DMS79 (cell line): ENCODE measurements at places on chromosomes 4 and X.

GRCh38 chrX:143570782-143571181 lies 53.5 kb upstream of the SPANXN3 start:
- DNase-seq = no peak

DNA sequence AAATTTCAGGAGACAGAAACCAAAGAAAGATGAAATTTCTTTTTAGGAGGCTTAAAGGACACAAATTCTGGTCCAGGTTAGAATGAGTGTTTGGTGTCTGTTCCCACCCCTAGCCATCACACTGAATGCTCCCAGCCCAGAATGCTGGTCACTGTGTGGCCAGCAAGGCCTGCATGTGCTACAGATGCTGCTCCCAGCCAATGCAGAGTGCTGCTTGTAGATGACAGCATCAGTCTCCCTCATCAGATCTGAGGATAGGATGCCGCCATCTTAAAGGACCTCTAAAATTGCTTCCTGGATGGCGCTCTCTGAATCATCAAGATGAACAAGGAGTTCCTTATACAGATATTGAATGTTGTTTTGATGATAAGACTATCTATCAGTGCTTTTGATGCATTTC lies 17.9 kb upstream of the UBA6 start:
- DNase-seq = no peak

GRCh38 chr4:110751986-110752385 lies 129.1 kb upstream of the PITX2 start:
- DNase-seq = no peak

DNA sequence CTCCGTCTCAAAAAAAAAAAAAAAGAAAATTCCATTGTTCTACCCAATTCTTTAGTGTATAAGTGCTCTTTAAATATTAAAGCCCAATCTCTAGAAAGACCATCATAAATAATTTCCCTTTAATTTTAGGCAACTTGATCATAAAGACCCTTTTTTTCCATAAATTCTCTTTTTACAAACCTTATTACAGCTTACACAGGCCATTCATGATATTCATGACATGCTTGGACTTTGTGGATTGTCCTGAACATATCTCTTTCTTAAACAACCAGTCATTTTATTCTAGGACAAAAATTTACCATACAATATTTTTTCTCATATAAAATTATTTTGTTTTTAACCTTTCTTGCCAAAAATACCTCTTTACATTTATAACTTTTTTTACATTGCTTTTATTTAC lies 30.5 kb downstream of the TLR8 start:
- DNase-seq = no peak

DNA sequence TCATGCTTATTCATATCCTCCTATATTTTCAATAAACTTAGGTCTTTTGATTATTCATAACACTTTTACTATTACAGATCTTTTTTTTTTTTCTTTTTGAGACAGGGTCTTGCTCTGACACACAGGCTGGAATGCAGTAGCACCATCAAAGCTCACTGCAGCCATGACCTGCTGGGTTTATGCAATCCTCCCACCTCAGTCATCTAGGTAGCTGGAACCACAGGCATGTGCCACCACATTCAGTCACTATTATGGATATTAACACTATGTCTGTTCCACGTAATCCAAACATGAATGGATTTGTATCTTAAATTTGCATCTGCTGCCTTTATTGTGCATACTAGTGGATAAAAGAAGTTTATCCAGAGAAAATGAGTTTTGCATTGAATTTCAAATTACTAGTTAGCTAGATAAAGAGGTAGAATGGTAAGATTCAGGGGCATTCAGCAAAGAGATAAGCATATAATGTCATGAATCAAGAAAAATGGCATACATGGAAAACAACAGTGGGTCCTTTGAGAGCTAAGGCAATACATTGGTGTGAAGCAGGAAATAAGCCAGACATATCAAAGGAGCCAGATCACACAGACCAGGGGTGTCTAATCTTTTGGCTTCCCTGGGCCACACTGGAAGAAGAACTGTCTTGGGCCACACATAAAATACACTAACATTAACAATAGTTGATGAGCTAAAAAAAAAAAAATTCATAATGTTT lies 13.9 kb downstream of the ANAPC10 start:
- DNase-seq = no peak

DNA sequence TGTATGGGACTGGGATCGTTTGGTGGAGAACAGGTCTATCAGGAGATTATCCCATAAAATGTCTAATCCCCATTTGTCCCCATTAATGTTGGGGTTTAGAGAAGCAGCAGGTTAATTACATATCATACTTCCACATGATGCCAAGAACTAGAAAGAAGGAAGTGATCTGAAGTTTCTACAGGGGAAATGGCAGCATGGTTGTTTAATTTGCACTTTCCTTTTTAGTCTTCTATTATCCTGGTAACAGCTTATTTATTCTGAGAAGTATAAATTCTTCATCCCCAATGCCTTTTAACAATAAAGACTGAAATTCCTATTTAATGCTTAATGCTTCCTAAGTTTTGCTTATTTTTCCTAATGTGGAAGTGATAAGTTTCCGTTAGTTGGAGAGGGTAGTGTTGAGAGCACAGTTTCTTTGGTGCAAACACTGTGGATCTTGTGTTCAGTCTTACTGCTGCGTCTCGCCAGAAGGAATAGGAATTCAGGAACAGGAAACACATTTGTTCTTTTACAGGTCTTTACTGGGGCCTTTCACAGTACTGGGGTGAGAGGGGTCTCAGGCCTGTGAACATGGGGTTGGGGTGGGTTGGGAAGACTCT lies 59.5 kb upstream of the TADA2B start:
- no peak for DNase-seq

DNA sequence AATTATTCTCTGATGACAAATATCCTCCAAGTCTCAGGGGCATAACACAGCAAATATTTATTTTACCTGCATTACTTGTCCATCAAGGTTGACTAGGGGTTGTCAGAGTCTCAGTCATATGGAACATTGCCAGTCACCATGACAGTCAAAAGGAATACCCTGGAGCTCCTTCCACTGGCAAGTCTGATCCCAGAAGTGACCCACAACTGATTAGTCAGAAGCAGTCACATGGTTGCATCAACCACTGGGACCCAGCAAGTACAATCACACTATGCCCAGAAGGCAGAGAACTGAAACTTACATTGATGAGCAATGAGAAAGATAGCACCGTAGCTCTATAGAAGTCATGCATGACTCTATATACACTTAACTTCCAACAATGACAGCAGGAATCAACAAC lies 41.9 kb upstream of the SOD3 start:
- no peak for DNase-seq

DNA sequence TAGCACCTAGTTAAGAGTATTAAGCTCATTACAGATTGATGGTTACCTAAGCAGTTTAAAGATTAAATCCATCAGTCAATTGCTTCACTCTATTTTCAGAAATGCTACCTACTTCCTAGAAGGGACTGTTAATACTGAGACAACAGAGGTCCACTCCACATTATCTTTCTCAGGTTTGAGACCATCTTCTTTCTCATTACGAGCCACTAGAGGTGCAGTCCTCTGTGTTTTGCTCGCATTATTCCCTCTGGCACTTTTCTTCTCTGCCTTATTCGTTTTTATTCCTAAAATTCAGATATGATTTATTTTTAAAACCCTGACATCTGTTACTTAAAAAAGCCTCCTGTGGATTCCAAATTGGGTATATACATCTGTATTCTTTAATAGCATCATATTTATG lies 459.1 kb downstream of the FSTL5 start:
- DNase-seq = no peak

GRCh38 chr4:41214136-41214824 lies at the start of gene APBB2:
APBB2 (minus strand) TSS chr4:41214542; CDS start chr4:41033254, 181,288 bp downstream.
- peak; percentile 79 for DNase-seq

- DNase-seq = no peak
These were observed 115.7 kb upstream of the PJA1 start for GRCh38 chrX:69280933-69281332.

DNA sequence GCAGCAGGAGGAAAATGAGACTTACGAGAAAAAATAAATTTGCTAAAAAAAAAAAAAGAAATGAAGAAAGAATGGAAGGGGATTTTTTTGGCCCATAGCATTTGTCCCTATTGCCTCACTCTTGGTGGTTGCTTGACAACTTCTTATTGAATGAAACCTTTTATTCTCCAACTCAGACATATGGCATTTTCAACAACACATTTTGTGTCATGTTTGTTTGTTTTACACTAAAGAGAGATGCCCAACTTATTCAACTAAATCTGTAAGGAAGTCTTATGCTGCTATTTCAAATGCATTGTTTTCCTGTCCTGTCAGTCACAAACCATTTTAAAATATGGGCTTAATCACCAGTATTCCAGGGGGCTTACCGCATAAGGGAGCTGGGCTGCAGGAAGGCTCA lies 409.1 kb upstream of the TENM3 start:
- DNase-seq = no peak

- DNase-seq = no peak
These were observed 381.1 kb upstream of the MAGEB2 start for GRCh38 chrX:29834311-29834710.
